ENCODE measurements at places on chromosomes 11 and 22. TPM values are rescaled to one million over a fixed set of nuclear protein-coding genes. Genes with fewer than 3 reads are reported as not detected.

Gene FGF3
- total RNA-seq, result not detected

Gene GLYATL2
- not detected for total RNA-seq

Gene AQP11
- 0.19 TPM for total RNA-seq

Gene UPK3A
- total RNA-seq, result not detected

Gene FUT4
- 7.5 TPM for total RNA-seq

Gene GAS2L1
- 27.2 TPM for total RNA-seq

Gene TTC38
- 27.8 TPM for total RNA-seq

Gene SERHL2
- 1.6 TPM for total RNA-seq

Gene MAP6
- under 0.01 TPM for total RNA-seq

Gene PAX6
- not detected for total RNA-seq

Gene OR52K2
- not detected for total RNA-seq

Gene CFAP300
- 0.33 TPM for total RNA-seq

Gene NELL1
- not detected for total RNA-seq

Gene CCDC73
- not detected for total RNA-seq

Gene OR8D1
- total RNA-seq, result not detected

Gene DEUP1
- not detected for total RNA-seq

Gene NLRP10
- 0.38 TPM for total RNA-seq

Gene OR10A2
- not detected for total RNA-seq

Gene KDM4D
- total RNA-seq, result 1.3 TPM

Gene SYCE3
- not detected for total RNA-seq

Gene SCUBE2
- total RNA-seq, result 0.65 TPM

Gene VPREB1
- not detected for total RNA-seq

Gene PRR14L
- 32.8 TPM for total RNA-seq

Gene SIK2
- total RNA-seq, result 13.1 TPM

Gene MCHR1
- total RNA-seq, result 0.65 TPM

Gene IL17REL
- total RNA-seq, result under 0.01 TPM

Gene FHIP1B
- 19.0 TPM for total RNA-seq

Gene SERPING1
- total RNA-seq, result not detected

Gene ZNRF3
- 7.2 TPM for total RNA-seq

Gene PHLDB1
- total RNA-seq, result 153 TPM

Gene SREBF2
- 74.9 TPM for total RNA-seq

All from vein endothelial cell (primary cell).